ENCODE measurements at places on chromosomes 3 and 15.

- DNase-seq = peak; percentile 82
Observed at GRCh38 chr15:64146885-64147681, 4.4 kb upstream of the SNX22 start.

DNA sequence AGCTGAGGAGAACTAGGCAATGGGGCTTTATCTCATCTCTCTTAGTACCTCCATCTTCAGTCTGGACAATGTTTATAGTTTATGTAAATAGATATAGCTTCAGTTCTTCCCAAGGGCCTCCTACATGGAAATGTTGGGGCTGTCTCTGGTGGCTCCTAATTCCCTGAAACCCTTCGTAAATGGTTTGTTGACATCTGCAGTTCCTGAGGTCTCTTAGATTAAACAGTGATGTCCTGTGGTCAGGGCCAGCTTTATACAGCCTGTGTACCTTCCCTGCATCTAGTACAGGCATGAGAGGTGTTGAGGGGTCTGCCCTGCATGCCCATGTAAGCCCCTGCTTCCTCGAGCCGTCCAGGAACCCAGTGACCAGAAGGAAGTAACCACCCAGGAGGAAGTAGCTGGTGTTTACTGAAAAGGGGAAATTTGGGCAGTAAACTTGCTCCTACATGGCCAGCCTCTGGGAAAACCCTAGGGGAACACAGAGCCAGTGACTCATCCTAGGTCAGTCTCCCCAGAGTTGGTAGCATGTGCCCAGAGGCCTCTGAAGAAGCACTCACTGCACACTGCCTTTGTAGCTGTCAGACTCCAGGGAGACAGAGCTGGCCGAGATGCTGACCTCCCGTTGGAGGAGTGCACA is 4.7 kb upstream of the TBC1D2B start:
- peak; percentile 42 for DNase-seq

- no peak for DNase-seq
Observed at GRCh38 chr15:56327721-56328502, 37.3 kb upstream of the TEX9 start.

- DNase-seq = no peak
Observed at GRCh38 chr15:35491999-35492398, 54.0 kb downstream of the DPH6 start.

GRCh38 chr15:90248789-90249202 is 560 bp upstream of the TTLL13 start:
- DNase-seq = no peak

- DNase-seq = no peak
Observed at GRCh38 chr15:61671736-61672135, 388.5 kb downstream of the VPS13C start.

DNA sequence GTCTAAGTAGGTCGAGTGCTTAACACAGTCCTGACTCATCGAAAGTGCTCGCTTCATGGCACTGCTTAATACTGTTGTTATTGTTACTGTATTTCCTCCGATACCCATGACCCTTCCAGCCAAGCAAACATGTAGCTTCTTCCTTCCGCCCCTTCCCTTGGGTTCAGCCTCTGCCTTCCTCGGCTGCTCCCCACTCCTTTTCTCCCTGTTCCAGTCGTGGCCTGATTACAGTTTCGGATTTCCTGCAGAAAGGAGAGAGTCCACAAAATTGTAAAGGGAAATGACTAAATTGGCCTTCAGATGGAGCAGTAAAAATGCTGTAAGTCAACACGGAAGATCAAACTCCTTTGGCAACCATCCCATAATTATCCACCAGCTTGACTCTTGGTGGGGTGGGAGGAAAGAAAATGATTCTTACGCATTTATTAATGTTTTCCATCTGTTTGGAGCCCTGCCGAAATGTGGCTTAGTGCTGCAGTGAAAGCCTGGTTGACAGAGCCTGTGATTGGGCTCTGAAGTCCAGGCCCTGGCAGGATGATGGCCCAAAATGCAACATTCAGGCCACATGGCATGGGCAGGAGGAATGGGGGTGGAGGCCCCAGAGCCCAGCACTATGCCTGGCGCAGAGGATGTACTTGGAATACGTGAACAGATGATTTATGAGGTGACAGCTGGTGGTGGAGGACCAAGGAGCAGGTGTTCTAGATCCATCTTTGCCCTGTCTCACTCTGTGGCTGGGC is 37.6 kb downstream of the FAM3D start:
- peak; percentile 87 for DNase-seq

GRCh38 chr3:25854214-25854613 is 64.3 kb downstream of the OXSM start:
- peak; percentile 55 for DNase-seq

GRCh38 chr3:187810021-187810446 is 64.8 kb upstream of the BCL6 start:
- DNase-seq = peak; percentile 13

GRCh38 chr15:58870451-58870850 is 63.0 kb downstream of the SLTM start:
- peak; percentile 53 for DNase-seq

DNA sequence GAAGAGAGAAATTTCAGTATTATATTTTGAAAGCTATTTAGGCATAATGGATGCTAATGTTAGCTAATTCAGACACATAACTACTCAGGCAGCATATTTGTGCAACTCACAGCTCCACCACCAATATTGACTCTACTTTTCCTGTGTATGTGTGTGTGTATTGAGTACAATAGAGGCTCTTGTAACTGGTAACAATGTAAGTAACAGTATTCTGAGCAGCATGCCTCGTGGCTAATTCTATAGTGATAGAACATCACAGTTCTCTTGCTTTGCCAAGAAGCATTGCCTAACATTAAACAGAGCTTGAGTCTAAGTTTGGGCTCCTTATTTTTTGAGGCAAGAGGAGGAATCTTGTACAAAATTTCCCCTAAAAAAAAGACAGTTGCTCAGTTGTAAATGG is 98.6 kb upstream of the ARHGEF26 start:
- no peak for DNase-seq

GRCh38 chr3:14791343-14791945 is 27.3 kb upstream of the FGD5 start:
- DNase-seq = peak; percentile 54

GRCh38 chr3:45223889-45224727 is 2.0 kb downstream of the TMEM158 start:
- peak; percentile 44 for DNase-seq

DNA sequence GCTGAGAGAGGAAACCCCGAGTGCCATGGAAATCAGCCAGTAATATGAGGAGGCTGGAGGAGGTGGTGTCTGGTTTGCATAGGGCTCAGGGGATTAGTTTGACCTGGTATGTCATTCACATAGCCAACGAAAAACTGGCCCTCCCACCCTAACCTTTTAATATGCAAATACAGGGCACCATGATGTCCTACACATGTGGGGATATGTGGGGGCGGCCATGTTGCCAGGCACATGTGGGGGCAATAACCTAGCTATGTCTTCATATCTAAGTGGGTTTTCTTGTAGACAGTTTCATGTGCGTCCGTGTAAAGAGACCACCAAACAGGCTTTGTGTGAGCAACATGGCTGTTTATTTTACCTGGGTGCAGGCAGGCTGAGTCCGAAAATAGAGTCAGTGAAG is 110.1 kb downstream of the MOBP start:
- DNase-seq = no peak

- DNase-seq = peak; percentile 51
Observed at GRCh38 chr15:69380100-69380725, 33.9 kb upstream of the KIF23 start.

GRCh38 chr3:27720899-27721716 is 1.0 kb downstream of the EOMES start:
- no peak for DNase-seq

DNA sequence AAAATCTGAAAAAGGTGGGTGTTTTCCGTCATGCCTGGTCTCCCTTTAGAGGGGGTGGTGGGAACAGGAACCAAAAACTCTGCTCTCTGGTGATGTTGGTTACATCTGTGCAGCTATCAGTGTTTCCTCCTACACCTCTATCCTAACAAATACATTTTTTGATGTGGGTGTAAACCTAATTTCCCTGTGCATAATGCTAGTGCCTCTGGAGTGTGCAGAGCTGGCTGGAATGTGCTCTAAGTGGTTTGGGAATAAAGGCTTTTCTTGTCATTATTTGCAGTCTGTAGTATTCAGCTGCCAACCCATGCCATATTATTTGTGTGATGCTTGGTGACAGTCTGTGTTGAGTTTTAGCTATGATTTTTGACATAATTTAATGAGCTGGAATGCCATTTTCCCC is 547.6 kb downstream of the NLGN1 start:
- no peak for DNase-seq
